T47D (cell line): ENCODE measurements at places on chromosomes 1 and 21.

DNA sequence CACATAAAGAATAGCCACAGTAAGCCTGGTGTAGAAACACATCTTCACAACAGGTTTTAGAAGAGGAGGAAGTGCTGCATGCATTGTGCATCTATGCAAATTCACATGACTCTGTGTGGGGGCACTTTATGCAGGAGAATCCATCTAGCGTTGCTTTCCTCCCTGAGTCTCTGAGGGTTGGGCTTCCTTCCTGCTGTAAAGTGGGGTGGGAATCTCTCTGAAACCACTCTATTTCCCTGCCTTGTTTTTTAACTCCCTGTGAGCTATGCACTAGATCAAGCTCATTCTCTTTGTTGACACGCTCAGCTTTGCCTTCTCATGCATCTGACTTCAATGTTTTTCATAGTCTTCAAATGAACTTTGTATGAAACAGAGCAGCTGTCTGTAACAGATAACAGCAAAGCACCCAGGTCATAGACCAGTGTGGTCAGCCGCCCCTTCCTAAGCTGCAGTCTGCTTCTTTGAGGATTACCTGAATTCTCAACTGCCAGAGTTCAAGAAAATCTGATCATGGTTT lies 102.7 kb upstream of the DPH5 start:
- DNase-seq, result no peak

GRCh38 chr1:91172541-91172940 lies 150.7 kb upstream of the ZNF644 start:
- no peak for DNase-seq

DNA sequence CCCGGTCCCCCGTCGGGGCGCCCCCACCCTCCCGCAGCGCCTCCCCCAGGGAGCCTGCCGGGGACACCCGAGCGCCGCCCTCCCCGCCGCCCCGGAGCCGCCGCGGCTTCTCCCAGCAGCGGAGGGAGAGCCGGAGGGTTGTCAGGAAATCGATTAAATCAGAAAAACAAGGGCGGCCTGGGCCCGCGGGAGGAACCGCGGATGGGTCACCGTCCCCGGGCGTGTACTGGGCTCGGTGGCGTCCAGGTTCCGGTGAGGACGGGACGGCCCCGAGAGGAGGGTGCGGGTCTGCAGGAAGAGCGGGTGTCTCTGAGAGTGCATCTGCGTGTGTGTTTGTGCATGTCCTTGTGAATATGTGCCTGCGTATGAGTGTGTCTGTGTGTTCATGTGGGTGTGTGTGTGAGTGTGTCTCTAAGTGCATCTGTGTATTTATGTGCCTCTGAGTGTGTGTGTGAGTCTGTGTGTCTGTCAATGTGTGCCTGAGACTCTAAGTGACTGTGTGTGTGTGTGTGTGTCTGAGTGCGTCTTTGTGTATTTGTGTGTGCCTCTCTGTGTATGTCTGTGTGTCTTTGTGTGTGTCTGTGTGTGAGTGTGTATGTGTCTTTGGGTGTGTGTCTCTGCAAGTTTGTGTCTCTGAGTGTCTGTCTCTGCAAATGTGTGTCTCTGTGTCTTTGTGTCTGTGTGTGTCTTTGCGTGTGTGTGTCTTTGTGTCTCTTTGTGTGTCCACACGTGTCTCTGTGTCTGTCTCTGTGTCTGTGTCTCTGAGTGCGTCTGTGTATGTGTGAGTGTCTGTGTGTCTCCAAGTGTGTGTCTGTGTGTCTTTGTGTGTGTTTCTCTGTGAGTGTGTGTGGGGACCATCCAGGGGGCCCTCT lies 1.1 kb downstream of the SPSB1 start:
- DNase-seq, result peak; percentile 19

DNA sequence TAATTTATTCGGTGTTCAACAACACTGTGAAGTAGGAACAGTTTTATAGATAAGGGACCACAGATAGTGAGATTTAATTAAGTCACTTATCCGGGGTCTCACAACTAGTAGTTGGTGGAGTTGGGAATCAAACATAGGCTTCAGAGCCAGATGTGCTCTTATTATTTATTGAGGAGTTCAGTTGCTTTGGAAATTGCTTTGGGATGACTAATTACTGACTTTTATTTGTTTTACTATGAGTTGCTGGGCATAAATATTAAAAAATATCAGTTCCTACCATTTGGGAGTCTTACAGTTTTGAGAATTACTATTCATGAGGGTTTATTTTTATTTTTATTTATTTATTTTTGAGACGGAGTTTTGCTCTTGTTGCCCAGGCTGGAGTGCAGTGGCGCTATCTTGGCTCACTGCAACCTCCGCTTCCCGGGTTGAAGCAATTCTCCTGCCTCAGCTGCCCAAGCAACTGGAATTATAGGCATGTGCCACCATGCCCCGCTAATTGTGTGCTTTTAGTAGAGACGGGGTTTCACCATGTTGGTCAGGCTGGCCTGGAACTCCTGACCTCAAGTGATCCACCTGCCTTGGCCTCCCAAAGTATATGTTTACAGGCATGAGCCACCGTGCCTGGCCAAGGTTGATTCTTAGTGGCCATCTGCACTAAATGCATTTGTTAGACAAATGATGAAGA lies 27.7 kb downstream of the THRAP3 start:
- DNase-seq, result no peak

DNA sequence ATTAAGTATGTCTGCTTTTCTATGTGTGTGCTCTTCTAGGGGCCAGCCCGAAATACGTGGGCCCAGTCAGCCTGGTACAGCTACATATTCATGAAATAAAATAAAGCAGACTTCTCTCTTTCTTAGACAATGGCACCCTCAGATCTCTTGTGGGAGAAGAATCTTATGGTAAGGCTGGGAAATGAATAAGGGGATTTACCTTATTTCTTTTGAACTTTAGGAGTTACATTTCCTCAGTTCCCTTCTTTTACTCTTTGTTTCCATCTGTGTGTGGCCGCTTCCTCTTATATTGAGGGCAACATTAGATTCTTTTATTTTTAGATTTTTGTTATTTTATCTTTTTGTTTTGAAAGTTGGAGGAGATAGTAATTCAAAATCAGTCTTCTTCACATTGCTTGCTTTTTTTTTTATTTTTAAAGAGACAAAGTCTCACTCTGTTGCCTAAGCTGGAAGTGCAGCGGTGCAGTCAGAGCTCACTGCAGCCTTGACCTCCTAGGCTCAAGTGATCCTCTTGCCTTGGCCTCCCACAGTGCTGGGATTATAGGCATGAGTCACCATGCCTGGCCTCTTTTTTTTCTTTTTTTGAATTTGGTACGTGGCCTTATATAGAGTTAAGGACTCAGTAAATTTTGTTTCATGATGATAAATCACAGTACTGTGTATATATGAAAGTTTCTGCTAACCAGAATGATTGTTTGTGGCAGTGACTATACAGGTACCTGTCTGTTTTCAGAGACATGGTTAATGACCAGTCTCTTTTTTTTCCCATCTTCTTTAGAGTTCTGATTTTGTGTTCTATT lies 9.1 kb downstream of the LAMC1 start:
- no peak for DNase-seq
